ENCODE measurements at places on chromosomes 3 and 15.

DNA sequence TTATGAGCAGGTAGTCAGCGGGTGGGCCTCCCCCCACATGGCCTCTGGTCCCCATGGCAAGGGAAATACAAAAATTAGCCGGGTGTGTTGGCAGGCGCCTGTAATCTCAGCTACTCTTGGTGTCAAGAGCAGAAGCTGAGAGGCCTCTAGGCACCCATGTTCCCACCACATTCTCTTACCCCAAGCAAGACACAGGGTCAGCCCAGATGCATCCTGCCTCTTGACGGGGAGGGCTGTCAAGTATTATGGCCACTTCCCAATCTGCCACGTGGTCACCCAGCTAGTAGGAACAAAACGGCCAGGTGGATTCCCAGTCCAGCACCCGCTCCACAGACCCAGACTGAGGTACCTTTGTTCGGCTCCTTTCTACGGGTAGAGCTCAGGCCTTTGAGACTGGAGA lies 16.2 kb upstream of the SLC6A6 start:
- DNase-seq: no peak

DNA sequence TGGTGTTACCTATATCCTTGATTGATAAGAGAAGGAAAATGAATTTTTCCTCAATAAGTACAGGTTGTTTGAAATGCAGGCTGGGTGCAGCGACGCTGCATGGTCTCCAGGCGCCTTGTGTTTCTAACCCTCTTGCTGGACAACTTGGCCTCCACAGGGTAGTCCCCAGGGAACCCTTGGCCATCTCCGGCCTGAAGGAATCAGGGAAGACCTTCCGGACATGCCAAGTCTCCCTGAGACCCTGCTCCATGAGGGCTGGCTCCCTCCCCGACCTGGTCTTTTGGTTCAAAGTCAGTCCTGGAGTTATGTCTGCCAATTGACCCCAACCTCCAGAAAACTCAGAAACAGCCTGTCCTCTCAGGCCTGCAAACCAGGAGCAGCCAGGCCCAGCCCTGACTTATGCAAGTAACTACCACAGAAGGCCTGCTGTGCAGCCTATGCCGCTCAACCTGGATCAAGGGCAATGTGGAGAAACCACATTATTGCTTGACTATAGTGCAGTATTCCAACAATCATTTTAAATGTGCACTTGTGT lies 98.3 kb downstream of the LIPC start:
- DNase-seq: no peak

- DNase-seq: peak; percentile 22
Measured at GRCh38 chr15:50180091-50180490, 1.9 kb upstream of the SLC27A2 start.

- peak; percentile 42 for DNase-seq
Measured at GRCh38 chr3:101567528-101568317, 6.1 kb downstream of the TRMT10C start.

DNA sequence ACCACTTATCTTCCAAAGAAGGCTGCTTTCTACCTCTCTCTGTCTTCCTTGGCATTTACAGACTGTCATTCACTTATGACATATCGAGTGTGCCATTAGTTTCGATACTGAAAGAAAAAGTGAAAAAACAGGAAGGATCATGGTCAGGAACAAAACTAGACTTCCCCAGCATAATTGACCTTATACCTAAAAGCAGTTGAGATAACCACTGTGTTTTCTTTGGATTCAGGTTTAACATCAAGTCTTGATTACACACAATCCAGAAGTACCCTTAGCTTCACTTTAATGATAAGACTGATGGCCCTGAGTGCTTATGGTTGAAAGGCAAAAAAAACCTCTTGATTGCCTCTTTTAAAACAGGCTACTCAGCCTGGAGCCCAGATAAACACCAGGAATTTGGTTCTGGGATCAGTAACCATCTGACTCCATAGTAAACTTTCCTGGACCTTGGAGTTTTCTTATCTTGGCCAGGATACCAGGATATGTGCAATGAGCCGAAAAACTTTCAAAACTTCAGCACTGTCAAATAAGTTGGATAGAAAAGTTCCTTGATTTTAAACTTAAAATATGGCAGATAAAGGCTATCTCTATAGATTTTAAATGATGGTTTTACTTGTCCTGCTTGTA lies 5.0 kb upstream of the UACA start:
- no peak for DNase-seq

GRCh38 chr3:72663429-72663828 lies 184.8 kb downstream of the SHQ1 start:
- no peak for DNase-seq

GRCh38 chr15:74179983-74180880 lies 6.7 kb downstream of the ISLR start:
- DNase-seq: no peak

- no peak for DNase-seq
Measured at GRCh38 chr3:27561576-27561975, 77.4 kb upstream of the SLC4A7 start.

- DNase-seq: no peak
Measured at GRCh38 chr15:92101708-92102394, 248.3 kb downstream of the SLCO3A1 start.

DNA sequence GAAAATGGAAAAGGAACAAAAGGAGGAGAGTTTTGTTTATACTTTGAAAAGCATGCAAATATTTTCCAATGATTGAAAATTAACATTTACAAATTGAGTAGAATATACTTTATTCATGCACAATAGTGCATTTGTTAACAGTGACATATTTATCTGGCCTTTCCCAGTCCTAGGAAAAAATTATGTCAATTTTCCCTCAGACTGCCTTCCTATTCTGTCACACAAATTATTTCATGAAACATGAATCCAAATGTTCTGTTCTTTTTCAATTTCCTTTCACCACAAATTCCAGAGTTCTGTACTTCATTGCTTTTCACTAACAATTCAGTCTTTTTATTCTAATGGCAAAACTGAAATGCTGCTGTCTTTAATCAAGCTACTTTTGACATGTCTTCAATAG lies 945.1 kb downstream of the ROBO1 start:
- DNase-seq: no peak

GRCh38 chr15:65088643-65089021 lies 12.1 kb downstream of the KBTBD13 start:
- no peak for DNase-seq

GRCh38 chr15:43103907-43104306 lies 1.9 kb downstream of the UBR1 start:
- no peak for DNase-seq

GRCh38 chr3:170523248-170523647 lies 62.6 kb downstream of the SLC7A14 start:
- peak; percentile 7 for DNase-seq

- DNase-seq: no peak
Measured at GRCh38 chr3:52847726-52848125, 12.9 kb upstream of the MUSTN1 start.

- DNase-seq: no peak
Measured at GRCh38 chr3:59001675-59002074, 48.1 kb downstream of the CFAP20DC start.

DNA sequence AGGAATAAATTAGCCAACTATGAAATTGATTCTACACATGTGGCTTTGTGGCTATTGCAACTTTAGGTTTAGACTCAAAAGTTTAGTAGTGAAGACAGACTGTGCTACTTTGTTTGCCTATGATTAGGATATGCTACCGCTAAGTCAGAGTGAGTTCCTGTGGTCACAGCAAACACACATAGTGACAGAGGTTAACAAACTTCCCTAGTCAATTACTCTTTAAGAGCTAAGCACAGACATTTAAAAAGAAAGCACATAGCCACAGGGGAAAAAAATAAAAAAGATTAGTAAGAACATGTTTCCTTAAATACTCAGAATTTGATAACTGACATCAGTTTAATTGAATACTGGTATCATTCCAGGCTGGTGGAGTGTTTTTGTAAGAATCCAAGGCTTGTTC lies 207.1 kb downstream of the GBE1 start:
- DNase-seq: peak; percentile 7

DNA sequence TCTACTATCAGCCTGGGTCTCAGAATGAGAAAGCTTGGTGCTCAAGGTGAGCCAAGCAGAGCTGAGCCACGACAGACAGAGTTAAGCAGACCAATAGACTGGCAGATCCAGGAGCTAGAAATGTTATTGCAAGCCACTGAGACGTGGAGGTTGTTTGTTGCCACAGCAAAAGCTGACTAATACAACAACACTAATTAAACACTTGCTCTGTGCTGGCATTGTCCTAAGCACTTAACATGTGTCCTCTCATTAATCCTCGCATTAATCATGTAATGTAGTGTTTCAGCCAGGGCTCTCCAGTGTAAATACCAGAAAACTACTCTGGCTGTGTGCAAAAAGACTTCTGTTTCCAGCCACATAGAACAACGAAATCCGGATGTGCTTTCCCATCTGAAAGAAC lies 11.6 kb upstream of the SPSB4 start:
- DNase-seq: no peak

- peak; percentile 11 for DNase-seq
Measured at GRCh38 chr3:109275702-109276293, 40.5 kb downstream of the DPPA2 start.

GRCh38 chr3:190229632-190230424 lies 92.4 kb downstream of the CLDN1 start:
- DNase-seq: no peak

GRCh38 chr15:50107157-50107556 lies 11.9 kb downstream of the ATP8B4 start:
- peak; percentile 68 for DNase-seq

- no peak for DNase-seq
Measured at GRCh38 chr3:18124501-18124900, 300.6 kb downstream of the SATB1 start.

- DNase-seq: no peak
Measured at GRCh38 chr3:135191708-135192107, 396.6 kb downstream of the EPHB1 start.

- DNase-seq: no peak
Measured at GRCh38 chr15:50017522-50017921, 101.5 kb downstream of the ATP8B4 start.

DNA sequence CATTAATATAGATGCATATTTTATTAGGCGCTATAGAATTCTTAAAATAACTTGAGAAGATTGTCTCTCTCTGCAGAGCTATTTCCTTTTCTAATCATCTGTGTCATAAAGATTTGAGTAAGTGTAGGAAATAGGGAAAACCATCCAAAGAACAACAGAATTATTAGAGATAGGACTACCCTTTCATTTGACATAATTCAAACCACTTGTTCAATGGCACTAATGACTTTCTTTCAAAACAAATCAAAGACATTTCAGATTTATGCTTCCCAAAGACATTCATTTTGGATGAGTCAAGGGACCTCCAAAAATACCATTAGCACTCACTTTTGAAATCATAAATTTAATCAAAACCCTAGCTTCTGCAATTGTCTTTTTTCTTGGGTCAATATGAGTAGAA lies 29.5 kb downstream of the PRICKLE2 start:
- no peak for DNase-seq

DNA sequence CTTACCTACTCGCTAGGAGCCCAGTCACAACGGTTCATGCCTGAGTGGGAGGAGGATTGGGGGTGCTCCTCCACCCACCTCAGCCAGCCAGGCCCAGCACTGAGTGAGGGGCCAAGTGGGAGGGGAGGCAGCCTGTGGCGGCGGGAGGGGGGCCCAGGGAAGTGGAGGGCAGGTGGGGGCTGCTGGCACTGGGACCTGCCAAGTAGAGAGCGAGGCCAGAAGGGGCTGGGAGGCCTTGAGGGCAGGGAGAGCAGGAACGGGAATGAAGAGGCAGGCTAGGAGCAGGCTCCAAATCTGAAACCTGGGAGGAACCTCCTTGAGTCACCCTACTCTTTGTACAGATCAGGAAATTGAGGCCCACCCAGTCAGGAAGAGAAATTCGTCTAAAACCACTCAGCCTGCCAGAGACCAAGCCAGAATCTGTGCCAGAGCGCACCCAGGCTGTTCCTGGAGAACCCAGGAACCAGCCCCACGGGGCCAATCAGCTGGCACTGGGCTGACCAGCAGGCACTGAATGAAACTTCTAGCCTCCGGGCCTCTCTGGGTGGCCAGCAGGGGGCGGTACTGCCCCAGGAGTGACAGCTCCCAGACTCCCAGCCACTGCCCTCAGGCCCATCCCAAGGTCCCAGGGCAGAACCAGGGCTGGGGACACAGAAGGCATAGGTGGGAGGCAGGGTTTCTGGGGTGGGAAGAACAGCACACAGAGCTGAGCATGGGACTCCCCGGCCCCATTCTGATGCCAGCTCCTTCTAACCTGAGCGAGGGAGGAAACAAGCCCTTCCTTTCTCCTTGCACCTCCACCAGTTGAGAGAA lies 14.8 kb upstream of the CYP11A1 start:
- DNase-seq: peak; percentile 90

- no peak for DNase-seq
Measured at GRCh38 chr3:50150863-50151686, 4.0 kb upstream of the SEMA3F start.

- DNase-seq: no peak
Measured at GRCh38 chr15:65327651-65328393, 23.3 kb downstream of the RNU5B-1 start.

DNA sequence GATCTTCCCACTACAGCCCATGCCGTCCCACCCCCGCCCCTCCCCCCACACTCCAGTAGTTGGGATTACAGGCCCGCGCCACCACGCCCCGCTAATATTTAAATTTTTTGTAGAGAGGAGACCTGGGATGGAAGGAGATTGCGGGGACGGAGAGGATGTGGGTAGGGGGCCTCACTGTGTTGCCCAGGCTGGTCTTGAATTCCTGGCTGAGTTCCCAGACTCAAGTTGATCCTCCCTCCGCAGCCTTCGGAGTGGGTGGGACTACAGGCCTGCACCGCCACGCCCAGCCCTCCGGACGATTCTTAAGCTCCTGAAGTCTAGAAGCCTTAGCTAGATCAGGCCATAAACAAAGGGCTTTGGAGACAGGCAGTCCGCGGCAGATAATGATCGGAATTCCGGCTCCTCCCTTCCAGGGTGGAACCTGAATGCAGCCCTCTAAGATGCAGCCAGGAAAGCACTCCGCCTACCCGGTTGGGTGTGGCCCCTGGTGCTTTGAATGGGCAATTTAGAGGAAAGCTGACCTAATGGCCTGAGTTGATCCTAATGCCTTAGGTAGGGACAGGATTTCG lies at the start of gene DPPA2:
DPPA2 (minus strand) TSS at position 356 of the 569 bp plus-strand sequence. CDS start 1,975 bp downstream, outside the sequence.
- DNase-seq: no peak

GRCh38 chr15:39192979-39193560 lies 387.8 kb upstream of the THBS1 start:
- no peak for DNase-seq

DNA sequence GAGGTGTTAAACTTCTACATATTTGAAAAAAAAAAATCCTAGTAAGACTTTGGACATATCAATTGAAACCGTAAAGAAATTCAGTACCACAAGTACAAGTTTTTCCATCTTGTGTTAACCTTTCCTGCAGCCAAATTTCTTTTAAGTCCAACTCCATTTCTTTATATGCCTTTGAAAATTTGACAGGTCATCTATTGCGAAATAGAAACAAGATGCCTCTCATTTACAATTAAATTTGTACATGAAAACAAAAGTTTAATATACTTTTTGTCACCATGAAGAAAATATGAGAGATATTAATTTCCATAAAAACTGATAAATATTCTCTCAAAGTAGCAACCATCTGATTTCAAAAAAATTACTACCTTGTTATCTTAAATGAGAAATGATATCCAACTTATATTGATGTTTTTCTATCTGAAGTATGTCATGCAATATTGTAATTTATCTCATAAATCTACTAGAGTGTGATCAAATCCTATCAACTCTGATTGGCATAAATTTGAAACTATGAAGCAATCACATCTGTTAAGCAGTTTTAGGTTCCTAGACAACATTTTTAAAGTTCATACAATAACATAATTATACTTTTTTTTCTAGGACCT lies 68.2 kb downstream of the TBC1D5 start:
- no peak for DNase-seq

- no peak for DNase-seq
Measured at GRCh38 chr3:142930463-142930862, 33.0 kb downstream of the PAQR9 start.

- DNase-seq: no peak
Measured at GRCh38 chr3:181824961-181825360, 113.2 kb downstream of the SOX2 start.

- peak; percentile 25 for DNase-seq
Measured at GRCh38 chr15:43151688-43152087, 18.3 kb downstream of the TMEM62 start.
